ENCODE measurements at places on chromosomes 1 and 21.

DNA sequence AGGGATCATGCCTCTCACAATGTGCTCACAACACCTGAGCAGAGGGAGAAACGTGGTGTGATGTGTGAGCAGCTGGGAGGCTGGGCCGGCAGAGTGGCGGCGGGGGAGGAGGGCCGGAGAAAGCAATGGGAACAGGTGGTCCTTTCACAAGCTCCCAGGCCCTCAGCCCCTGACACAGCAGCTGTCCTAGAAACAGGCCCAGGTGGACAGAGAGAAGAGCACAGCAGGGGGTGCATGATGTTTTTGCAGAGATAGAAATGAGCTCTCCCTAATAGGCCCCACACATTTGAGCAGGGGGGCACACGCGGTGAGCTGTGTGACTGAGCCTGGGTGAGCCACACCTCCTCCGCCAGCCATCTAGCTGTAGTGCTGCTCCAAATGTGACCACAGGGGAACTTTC is 7.6 kb upstream of the RGS16 start:
- DNase-seq, result no peak

- no peak for DNase-seq
Measured at GRCh38 chr1:222096883-222097282, 355.0 kb upstream of the DUSP10 start.

- no peak for DNase-seq
Measured at GRCh38 chr1:222781251-222781650, 33.6 kb upstream of the DISP1 start.

- DNase-seq, result no peak
Measured at GRCh38 chr1:82646888-82647287, 846.2 kb downstream of the ADGRL2 start.

DNA sequence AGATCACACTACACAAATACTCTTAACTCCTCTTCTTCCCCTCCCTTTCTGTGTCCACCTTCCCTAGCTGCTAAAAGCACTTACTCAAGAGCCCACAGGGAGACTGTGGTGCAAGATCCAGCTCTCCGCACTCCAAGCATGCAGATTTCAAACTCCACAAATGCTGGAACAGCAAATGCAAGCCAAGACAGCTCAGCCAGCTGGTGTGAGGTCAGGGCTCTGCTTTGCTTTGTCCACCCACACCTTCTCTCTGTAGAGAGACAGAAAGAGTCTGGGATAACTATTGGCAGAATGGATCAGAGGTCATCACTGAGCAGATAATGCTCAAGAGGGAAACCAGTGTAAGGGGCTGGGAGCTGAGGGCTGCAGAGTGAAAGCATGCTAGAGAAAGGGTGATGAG is 45.2 kb upstream of the DPT start:
- DNase-seq, result no peak

GRCh38 chr1:29180497-29181412 is 945 bp downstream of the SRSF4 start:
- no peak for DNase-seq

DNA sequence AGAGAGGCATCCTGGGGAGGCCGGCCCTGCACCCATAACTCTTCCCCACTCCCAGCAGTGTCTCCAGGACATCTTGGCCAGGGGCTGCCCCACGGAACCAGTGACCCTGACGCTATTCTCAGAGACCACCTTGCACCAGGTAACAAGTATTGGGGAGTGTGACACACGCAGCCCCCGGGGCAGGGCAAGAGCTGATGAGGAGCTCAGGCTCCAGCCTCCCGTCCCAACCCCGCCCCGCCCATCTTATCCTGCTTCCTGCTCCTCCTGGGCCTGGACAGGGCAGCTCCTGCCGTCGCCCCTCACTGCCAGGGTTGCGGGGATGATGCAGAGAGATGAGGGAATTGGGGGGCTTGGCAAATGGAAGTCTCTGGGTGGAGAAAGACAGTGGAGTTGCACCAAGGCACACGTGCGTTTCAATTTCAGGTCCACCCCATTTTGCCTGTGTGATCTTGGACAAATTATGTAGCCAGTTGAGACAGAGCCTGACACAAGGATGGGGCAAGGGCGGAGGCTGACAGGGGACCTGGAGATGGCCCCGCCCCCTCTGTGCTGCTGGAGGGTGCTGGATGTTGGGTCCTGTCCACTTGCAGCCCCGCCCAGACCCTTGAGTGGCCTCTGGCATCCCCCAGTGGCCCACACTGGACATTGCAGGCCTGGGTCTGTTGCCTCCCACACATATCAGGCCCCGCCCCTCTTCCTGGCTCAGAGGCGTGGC is 10.7 kb downstream of the CLCNKA start:
- DNase-seq, result peak; percentile 35

DNA sequence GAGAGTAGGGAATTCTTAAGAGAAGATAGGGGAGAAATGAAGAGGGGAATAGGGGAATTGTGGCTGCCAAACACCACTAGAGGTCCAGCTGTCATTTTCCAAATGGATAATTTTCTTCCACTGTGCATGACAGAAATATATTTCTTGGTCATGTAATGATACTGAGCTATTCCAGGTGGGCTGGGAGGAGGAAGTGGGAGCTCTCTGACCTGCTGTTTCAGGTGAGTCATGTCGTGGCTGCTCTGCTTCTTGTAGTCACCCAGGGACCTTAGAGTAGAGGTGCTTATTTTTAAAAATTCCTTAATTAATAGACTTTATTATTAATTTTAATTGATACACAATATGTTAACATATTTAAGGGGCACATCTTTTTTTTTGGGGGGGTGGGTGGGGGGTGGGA is 11.9 kb downstream of the PDE4B start:
- DNase-seq, result no peak

DNA sequence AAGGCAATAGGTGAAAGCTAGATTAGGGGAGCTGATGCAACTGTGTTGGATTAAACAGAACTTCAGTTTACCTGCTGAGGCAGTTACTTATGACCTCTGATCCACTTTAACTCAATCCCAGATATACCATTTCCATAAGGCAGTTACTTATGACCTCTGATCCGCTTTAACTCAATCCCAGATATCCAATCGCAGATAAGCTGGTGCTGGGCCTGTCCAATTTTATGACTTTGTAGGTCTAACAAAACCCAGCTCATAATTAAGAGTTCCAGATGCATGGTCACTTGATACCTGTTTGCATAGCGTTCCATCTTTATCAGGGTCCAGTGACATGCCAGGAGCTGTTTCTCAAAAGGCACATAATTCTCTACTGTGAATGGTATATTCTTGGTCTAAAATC is 396.0 kb downstream of the AGBL4 start:
- DNase-seq, result no peak

DNA sequence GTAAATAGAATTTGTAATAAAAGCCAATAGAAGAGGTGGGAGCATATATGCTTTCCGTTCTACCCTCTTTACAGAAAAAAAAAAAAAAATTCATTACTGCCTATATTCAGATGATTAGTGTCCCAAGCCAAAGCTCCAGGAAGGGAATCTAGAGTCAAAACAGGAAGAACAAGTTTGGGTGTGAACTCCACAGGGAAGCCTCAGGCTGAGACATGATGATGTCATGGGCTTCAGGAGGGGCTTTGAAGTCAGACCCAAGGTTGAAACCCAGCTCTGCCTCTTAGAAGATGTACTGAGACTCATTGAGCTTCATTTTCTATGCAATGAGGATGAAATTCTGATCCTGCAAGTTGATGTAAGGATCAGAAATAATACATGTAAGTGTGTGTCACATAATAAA is 250.0 kb upstream of the ADGRL2 start:
- DNase-seq, result no peak

- DNase-seq, result peak; percentile 51
Measured at GRCh38 chr1:184160236-184160635, 108.7 kb downstream of the TSEN15 start.

DNA sequence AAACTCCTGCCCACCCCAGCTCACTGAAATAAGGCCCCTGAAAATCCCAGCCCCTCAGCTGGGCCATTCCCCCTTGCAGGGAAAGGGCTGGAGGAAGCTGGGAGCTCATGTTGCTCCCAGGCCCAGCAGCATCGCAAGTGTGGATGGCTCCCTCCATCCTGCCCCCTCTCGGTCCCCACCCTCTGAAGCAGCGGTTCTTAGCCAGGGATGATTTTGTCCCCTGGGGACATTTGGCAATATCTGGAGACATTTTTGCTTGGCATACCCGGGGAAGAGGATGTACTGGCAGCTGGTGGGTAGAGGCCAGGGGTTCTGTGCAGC is 56.8 kb downstream of the PSMG1 start:
- DNase-seq, result no peak

DNA sequence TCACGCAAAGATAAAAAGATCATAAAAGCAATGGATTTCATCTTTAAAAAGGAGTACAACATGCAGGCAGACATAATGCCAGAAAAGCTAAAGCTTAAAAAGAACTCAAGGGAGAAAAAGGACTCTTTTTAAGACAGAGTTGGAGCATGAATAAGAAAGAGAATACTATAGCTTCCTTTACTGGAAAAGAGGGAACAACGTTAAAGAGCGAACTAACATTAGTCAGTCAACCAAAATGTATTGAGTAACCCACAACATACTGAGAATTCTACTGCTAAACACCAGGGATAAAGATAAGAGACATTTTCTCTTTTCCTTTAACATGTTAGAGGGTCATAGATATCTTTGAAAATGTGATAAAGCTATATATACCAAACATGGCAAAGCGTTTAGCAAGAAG is 182.0 kb downstream of the DUSP10 start:
- no peak for DNase-seq

GRCh38 chr1:182087719-182088350 is 26.3 kb upstream of the ZNF648 start:
- DNase-seq, result no peak

GRCh38 chr1:174276087-174276486 is 116.8 kb downstream of the RABGAP1L start:
- DNase-seq, result no peak

DNA sequence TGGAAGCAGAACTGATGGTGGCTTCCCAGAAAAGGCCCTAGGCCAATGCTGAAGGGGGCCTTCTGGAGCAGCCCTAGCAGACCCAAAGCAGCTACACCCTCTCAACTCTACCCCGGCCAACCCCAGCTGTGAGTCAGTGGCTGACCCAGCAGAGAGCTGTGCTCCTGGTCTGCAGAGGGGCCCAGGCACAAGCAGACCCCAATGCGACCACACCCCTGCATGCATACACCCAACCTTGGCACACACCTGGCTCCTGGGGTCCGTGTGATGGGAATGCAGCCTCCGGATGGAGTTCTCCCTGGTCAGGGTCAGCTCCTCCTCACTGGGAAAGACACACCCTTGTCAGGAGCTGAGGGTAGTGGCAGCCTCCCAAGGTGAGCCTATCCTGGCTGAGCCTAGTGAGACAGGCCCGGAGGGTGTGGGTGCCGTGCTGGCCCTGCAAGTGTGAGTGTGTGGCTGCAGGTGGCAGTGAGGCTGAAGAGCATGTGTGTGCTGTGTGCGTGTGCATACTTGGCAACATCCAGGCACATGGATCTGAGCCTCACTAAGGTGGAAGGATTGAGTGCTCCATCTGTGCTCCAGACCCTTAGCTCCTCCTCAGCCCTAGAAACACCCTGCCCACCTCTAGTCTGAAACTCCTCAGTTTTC is 3.9 kb upstream of the ARHGAP30 start:
- DNase-seq, result no peak

GRCh38 chr1:234975122-234975940 is 153.3 kb downstream of the TOMM20 start:
- no peak for DNase-seq

DNA sequence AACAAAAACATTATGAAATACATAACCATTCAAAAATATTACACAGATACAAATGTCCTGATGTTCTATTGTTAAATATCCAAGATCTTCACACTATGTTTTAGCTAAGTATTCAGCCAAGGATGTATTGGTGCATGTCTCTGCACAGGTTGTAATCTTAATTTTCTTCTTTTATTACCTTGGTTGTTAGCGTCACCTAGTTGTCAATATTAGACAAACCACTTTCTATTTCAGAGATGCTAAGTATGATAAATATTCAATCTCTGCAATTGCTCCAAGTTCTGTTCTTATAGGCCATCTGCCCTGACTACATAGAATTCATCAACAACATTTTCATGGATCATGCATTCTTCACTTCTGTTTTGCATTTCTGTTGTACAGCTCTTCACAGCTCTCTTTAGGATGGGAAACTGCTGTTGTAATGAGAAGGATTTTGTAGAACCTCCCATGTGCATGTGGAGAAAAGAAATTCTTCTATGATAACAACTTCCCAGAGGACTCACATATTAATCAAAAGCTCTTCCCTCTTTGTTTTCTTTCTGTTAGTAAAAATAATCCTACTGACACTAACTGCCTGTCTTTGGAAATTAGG is 380.1 kb downstream of the NUF2 start:
- DNase-seq, result no peak
